ENCODE measurements at places on chromosomes 4 and X.

GRCh38 chr4:14539246-14539645, 463.0 kb upstream of the CPEB2 start:
- DNase-seq: no peak

DNA sequence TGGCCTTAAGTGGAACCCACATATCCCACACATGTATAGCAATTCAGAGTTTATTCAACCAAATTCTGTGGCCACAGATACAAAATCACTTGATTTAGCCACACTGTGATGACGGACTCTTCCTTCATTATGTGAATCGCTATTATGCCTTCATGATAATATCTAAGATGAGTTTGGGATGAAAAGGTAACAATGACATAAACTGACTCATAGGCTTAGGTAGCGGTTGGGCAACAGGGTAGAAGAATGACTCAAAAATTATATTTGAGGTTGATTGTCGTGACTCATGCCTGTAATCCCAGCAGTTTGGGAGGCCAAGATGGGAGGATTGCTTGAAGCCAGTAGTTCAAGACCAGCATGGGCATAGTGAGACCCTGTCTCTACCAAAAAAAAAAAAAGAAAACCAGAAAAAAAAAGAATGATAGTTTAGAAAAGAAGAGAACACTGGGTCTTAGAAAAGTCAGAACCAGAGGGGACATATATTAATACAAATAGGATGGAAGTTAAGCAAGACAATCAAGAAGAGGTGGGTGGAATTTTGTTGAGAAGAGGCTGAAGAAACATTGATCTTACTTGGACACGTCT, 70.4 kb upstream of the USP9X start:
- no peak for DNase-seq

GRCh38 chrX:101450961-101451360, 34.3 kb upstream of the ARMCX4 start:
- no peak for DNase-seq

DNA sequence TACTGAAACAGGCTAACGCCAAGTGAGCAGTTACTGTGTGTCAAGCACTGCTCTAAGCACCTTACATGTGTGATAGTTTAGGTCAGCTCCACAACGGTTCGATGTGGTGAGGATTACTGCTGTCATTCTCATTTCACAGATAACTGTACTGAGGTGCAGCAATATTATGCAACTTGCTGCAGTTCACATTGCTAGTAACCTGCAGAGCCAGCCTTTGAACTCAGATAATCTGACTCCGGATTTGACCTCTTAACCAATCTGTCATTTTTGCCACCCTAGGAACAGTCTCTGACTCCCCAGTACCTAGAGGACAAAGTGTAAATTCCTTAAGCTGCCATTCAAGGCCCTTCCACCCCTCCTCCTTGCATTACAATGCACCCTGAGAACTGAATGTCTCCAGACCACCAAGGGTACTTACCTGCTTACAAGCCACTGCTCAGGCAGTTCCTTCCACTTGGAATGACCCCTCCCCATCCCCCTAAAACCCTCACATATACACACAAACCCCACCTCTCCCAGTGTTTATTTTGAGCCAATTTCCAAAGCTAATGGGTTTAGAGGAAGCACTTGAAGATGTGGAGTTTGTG, 24.9 kb downstream of the EFNB1 start:
- DNase-seq: no peak

DNA sequence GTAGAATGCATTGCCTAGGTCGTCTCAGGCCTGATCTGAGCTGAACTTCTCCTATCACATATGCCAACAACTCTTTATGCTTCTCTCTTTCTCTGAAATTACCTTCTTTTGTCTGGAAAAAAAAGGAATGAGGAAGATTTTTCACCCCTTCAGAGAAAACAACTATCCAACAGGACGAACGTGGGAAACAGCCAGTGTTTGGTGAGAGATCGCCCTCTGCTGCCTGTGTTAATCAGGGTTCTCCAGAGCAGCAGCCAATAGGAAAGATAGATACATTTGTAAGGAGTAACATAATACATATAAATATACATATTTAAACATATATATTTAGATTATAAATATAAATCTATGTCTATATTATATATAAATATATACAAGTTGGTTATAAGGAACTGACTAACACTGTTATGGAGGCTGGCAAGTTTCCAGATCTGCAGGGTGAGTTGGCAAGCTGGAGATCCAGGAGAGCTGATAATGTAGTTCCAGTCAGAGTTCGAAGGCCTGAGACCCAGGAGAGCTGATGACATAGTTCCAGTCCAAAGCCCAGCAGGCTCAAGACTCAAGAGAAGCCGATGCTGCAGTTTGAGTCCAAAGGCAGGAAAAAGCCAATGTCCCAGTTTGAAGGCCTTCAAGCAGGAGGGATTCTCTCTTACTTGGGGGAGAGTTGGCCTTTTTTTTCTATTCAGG, 13.3 kb downstream of the CETN2 start:
- no peak for DNase-seq

- DNase-seq: no peak
Observed at GRCh38 chr4:878796-879728, 53.1 kb downstream of the GAK start.

All from activated CD8-positive, alpha-beta memory T cell treated with anti-CD3 and anti-CD28 coated beads for 48 hours (primary cell).